IPS DF 6.9 (cell line): ENCODE measurements at places on chromosomes 12 and 14.

DNA sequence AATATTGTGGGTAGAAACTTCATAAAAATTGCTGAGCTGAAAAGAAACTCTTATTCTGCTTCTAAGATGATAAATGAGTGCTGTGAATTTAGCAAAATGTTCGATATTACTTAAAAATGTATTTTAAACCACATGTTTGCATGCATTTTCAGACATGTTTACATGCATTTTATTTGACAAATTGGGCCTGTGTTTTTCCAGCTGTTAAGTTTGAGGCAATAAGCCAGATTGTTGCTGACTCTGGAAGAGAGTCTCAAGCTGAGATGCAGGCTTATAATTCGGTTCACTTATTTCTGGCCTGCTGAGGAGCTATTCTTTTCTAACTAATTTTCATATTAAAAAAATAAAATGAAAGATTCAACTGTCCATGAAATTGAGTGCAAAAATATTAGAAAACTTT lies 110.1 kb downstream of the SYNE2 start:
- no peaks in the 10 kb centered on the region for H3K27me3 ChIP-seq
- H3K4me3 ChIP-seq: no peak overlapping the region
- no peak overlapping the region for H3K27ac ChIP-seq

GRCh38 chr12:108616359-108616758 lies 17.3 kb downstream of the SELPLG start:
- H3K27me3 ChIP-seq: no peaks in the 10 kb centered on the region
- no peak overlapping the region for H3K27ac ChIP-seq
- no peak overlapping the region for H3K4me3 ChIP-seq
- no peaks in the 10 kb centered on the region for H3K36me3 ChIP-seq
- peaks cover 2% of the 10 kb centered on the region; the same call in 1 of the 2 replicates for H3K4me1 ChIP-seq

- no peak overlapping the region for H3K27ac ChIP-seq
- H3K4me3 ChIP-seq: no peak overlapping the region
- no peaks in the 10 kb centered on the region for H3K27me3 ChIP-seq
- no peak for DNase-seq
These were observed 63.1 kb downstream of the C12orf75 start for GRCh38 chr12:105393587-105393986.

DNA sequence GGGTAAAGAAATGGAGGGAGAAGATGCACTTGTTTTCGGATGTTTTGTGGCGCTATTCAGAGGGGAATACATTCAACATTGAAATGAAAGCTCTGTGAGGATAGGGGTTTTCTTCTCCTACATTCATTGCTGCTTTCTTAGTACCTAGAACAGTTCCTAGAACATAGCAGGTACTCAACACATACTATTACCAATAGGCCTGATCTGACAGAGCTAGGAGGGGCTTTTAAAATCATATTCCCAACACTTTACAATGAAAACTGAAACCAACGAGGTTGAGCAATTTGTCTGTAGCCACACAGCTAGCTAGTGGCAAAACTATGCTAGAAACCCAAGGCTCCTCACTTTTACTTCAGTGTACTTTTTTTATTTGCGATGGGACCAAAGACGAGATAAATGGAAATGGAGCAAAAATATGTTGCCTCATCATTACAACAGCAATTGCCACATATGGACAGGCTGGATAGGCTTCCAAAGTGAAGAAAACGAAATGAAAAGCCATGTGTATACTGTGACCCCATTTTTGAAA lies 23.1 kb upstream of the IL22 start:
- no peak overlapping the region for H3K27ac ChIP-seq
- H3K4me3 ChIP-seq: no peak overlapping the region
- H3K27me3 ChIP-seq: no peaks in the 10 kb centered on the region

DNA sequence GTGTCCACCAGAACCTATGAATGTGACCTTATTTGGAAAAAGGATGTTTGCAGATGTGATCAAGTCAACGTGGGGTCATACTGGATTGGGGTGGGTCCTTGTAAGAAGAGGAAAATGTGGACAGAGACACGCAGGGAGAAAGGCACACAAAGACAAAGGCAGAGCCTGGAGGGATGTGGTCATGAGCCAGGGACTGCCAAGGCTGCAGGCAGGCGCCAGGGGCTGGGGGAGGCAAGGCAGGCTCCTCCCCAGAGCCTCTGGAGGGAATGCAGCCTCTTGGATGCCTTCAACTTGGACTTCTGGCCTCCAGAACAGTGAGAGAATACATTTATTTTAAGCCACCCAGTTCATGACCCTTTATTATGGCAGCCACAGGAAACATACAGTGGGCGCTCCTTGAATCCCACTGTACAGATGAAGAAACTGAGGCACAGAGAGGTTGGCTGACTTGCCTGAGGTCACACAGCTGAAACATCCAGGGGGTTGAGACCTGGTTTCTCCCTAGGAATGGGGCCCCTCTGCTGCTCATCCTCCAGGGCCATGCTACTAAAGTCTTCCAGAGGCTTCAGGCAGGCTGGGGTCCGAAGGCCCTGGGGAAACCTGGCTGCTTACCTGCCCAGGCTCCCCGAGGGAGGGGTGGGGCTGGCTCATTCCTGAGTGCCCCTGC lies 99.7 kb downstream of the RFLNA start:
- no peak overlapping the region for H3K4me3 ChIP-seq
- no peak for DNase-seq
- H3K27me3 ChIP-seq: no peaks in the 10 kb centered on the region

DNA sequence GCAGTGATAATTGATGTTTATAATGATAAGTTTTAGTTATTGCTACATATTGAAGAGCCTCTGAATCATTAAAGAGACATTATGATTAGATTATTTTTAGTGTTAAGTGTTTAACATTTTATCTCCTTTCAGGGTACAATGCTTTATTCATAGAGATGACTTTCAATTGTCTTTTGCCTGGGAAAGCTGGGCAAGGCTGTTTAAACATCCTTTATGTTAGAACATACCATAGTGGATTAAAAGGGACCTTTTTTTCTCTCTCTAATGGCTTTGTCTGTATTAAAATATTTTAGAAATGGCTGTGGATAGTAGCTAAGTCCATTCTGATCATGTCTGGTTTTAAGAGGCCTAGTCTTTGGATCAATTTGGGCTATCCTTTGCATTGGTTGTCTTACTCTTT lies 427.5 kb upstream of the MIS18BP1 start:
- H3K27ac ChIP-seq: no peak overlapping the region
- no peaks in the 10 kb centered on the region for H3K4me1 ChIP-seq
- H3K27me3 ChIP-seq: no peaks in the 10 kb centered on the region
- H3K4me3 ChIP-seq: no peak overlapping the region
- DNase-seq: no peak

GRCh38 chr12:122887819-122888212 lies 8.1 kb downstream of the VPS37B start:
- no peak for DNase-seq
- H3K36me3 ChIP-seq: no peaks in the 10 kb centered on the region
- H3K4me3 ChIP-seq: no peak overlapping the region

DNA sequence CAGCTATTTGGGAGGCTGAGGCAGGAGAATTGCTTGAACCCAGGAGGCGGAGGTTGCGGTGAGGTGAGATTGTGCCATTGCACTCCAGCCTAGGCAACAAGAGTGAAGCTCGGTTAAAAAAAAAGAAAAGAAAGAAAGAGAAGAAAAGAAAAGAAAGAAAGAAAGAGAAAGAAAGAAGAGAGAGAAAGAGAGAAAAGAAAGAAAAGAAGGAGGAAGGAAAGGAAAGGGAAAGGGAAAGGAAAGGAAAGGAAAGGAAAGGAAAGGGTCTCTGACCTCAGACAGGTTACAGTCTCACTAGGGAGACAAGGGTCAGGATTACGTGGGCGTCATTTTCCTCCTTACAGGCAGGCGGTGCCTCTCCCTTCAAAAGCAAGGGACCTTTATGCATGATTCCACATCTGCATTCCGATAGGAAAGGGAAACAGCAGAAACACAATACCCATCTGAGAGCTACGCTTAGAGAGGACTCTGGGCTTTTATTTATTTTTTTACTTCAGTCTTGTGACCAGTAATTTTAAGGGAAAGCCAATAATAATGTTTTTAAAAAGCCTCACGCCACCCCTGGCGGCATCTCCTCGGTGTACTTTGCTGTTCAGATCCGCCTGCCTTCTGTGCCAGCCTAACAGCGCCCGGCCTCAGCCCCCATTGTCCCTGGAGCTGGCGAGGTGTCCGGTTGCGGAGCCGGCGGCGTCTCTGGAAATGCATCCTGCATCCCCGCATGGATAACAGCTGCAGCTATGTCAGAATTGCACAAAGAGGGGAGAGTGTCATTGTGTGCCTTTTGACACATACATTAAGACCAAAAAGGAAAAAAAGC lies 945 bp upstream of the HIP1R start:
- no peak overlapping the region for H3K27ac ChIP-seq
- peak overlapping the region; percentile 72; the same call in 1 of the 2 replicates for H3K4me3 ChIP-seq
- DNase-seq: peak; percentile 33
- peaks cover 4% of the 10 kb centered on the region; the same call in 1 of the 2 replicates for H3K27me3 ChIP-seq
- H3K36me3 ChIP-seq: no peaks in the 10 kb centered on the region

DNA sequence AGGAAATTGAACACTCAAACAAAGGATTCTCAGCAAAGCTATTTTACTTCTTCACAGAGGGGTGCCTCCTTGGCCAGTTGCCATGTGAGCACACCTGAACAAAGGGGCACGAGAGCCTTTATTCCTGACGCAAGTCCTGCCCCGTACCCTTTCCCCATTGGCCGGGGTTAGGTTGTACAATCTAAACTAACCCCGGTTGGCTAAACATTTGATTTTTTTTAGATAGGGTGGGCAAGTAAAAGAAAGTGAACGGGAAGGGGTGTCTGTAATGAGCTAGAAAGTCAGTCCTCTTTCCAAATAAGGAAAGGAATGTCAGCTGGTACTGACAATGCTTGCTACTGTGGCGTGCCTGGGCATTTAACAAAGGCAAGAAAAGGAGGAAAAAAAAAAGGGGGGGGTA lies 135.5 kb upstream of the CDKN3 start:
- H3K4me3 ChIP-seq: no peak overlapping the region
- H3K27me3 ChIP-seq: no peaks in the 10 kb centered on the region
- DNase-seq: peak; percentile 4
- H3K4me1 ChIP-seq: peaks cover 2% of the 10 kb centered on the region; the same call in 1 of the 2 replicates

GRCh38 chr12:20314328-20314727 lies 54.0 kb upstream of the PDE3A start:
- H3K4me3 ChIP-seq: no peak overlapping the region
- DNase-seq: no peak
- H3K27ac ChIP-seq: no peak overlapping the region
- no peaks in the 10 kb centered on the region for H3K4me1 ChIP-seq
- H3K36me3 ChIP-seq: no peaks in the 10 kb centered on the region

DNA sequence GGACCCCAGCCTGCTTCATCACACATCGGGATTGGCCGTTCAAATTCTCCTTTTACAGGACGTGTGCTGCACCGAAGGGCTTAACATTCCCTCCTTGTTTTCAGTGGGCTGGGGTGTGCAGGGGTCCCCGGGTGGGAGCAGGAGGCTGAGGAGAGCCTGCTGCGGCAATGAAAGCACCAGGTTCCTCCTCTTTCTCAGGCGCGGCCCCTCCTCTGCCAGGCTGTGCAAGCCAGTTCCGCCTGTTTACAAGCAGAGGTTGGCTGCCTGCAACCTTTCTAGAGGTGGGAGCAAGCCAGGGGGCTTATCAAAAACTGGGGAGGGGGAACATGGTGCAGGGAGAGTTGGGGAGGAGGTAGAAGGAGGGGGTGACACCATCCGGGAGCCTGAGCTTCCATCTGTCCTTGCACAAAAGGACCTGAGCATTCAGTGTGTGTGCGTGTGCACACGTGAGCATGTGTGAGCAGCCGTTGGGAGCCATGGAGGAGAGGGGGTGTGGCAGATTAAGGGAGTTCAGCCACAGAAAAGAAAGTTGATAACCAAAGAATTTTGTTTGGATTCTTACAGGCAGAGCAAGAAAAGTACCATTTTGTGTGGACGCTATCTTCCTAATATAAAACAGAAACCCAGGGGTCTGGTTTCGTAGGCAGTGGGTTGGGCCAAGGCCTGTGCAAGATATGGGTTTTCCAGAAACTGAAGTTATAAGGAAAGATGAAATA lies 108.8 kb upstream of the RFLNA start:
- DNase-seq: no peak
- H3K36me3 ChIP-seq: no peaks in the 10 kb centered on the region
- no peaks in the 10 kb centered on the region for H3K27me3 ChIP-seq
- H3K4me1 ChIP-seq: peaks cover 5% of the 10 kb centered on the region; the same call in 1 of the 2 replicates

- H3K4me3 ChIP-seq: no peak overlapping the region
- no peaks in the 10 kb centered on the region for H3K27me3 ChIP-seq
- no peak overlapping the region for H3K27ac ChIP-seq
- H3K4me1 ChIP-seq: no peaks in the 10 kb centered on the region
- H3K36me3 ChIP-seq: no peaks in the 10 kb centered on the region
These were observed 136.4 kb upstream of the NPAS3 start for GRCh38 chr14:32802295-32802694.

DNA sequence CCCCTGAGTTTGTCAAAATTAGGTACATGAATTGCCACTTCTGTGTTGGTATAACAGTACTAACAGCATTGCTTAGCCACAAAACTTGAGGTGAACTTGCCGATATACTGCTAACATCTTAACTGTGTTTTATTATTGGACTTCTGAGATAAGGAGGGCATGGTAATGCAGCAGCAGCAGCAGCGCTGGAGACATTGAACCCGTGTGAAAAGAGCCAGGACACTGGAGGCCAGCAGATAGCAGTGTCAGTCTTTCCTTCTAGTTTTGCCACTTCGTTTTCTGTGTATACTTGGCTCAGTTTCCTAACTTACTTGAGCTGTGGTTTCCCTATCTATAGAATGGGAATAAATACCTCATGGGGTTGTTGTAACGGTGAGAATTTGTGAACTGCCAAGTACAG lies 82.7 kb downstream of the KTN1 start:
- peaks cover 2% of the 10 kb centered on the region; the same call in 1 of the 2 replicates for H3K36me3 ChIP-seq
- DNase-seq: no peak
- H3K27me3 ChIP-seq: no peaks in the 10 kb centered on the region
- no peak overlapping the region for H3K4me3 ChIP-seq
- H3K27ac ChIP-seq: no peak overlapping the region

GRCh38 chr12:69835081-69835480 lies 10.1 kb downstream of the MYRFL start:
- H3K27ac ChIP-seq: no peak overlapping the region
- H3K36me3 ChIP-seq: no peaks in the 10 kb centered on the region
- no peaks in the 10 kb centered on the region for H3K27me3 ChIP-seq
- H3K4me3 ChIP-seq: no peak overlapping the region
- no peaks in the 10 kb centered on the region for H3K4me1 ChIP-seq
- DNase-seq: no peak
